H1 (cell line): ENCODE measurements at places on chromosomes 5 and 9.

GRCh38 chr9:71814815-71815214 is 46.5 kb upstream of the CEMIP2 start:
- no peak for DNase-seq

DNA sequence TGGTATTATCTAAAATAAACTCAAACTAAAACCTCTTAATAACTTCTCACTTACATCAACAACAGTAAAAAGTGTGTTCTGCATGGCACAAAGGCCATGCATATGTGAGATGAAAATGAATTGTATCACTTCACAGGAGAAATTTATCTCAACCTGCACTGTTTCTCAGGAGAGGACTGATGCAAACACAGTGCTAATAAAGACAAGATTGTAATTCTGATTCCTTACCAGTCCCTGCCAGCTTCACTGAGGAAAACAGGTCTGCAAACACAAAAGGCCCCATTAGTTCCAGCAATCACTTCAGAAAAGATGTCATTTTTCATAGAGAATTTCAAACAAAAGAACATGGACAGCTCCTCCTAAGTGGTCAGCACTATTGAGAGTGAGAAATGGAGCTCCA is 117.3 kb upstream of the PDE4D start:
- DNase-seq: no peak

DNA sequence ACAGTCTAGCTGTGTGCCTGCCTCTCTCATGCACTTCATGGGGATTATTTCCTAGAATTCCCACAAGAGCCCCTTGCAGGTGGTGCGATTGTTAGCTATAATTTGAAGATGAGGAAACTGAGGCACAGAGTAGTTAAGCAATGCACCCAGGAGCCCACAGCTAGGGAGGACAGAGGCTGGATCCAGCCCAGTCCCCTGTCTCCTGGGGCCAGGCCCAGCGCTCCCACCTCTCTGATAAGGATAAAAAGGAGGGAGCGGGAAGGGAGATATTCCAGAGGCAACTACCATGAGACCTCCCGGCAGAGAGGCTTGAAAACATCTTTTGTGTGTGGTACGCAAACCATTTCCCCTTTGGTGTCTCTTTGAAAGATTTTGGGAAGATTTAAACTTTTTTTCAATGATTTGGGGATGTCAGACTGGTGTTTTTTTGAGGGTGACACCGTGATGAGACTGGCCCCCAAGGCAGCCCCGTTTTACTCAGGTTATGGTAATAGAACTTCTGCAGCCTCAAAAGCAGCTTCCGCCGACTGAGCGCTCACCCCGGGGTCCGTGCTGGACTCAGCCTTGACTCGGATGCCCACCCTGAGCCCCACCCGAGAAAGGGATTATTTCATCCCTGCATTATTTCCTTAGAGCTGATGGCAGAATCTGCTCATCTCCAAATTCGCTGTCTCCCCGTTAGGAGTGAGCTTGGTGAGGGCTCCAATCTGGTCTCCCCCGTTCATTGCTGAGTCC is 144.7 kb upstream of the IER5L start:
- DNase-seq: no peak

DNA sequence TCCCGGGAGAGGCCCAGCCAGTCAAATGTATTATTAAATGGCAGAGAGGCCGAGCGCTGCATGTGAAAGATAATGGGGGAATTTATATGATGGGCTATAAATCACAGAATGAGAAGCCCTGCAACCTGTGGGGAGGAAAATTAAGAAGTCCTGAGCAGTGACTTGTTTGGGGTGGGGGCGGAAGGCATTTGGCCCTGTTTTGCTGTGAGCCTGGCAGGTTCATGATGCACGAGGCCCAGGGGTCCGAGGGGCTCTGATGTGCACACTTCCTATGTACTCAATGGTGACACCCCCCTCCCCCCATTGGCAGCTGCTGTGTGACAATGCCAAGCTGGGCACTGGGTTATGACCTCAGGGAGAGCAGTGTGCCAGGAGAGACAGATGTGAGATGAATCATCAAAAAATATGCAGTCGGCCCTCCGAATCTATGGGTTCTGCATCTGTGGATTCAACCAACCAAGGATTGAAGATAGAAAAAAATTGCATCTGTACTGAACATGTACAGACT is 13.7 kb upstream of the DAB2IP start:
- DNase-seq: no peak

GRCh38 chr5:9316733-9317132 is 229.1 kb downstream of the SEMA5A start:
- no peak for DNase-seq

- DNase-seq: no peak
Measured at GRCh38 chr5:1779021-1779680, 20.5 kb downstream of the MRPL36 start.

- DNase-seq: no peak
Measured at GRCh38 chr9:34615132-34615531, 3.2 kb upstream of the RPP25L start.

- DNase-seq: no peak
Measured at GRCh38 chr9:99779277-99779676, 42.4 kb upstream of the NR4A3 start.

DNA sequence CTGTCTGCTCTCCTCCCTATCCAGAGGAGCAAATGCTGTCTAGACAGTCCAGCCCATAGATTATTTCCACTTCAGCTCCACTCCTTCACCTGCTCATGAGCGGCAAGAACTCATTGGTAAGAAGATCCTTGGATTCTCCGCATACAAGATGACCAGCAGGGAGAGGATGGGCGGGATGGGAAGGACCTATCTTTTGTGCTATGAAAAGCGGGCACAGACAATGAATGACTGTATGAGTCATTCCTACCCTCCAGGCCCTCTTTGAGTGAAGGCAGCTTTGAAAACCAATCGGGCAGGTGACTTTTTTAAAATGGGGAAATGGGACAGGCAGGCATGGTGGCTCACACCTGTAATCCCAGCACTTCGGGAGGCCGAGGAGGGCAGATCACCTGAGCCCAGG is 49.4 kb downstream of the SMIM23 start:
- no peak for DNase-seq

DNA sequence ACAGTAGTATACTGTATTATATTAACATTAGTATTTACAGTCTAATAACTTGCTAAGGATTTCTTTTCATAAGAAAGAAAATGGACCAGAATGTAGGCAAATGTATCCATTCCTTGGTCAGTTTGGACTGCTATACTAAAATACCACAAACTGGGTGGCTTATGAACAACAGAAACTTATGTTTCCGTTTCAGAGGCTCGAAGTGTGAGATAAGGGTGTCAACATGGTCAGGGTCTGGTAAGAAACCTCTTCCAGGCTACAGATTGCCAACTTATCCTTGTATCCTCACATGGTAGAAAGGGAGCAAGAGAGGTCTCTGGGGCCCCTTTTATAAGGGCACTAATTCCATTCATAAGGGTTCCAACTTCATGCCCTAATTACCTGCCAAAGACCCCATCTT is 9.2 kb upstream of the ESM1 start:
- DNase-seq: no peak

GRCh38 chr5:50653946-50654345 is 12.5 kb upstream of the PARP8 start:
- no peak for DNase-seq

DNA sequence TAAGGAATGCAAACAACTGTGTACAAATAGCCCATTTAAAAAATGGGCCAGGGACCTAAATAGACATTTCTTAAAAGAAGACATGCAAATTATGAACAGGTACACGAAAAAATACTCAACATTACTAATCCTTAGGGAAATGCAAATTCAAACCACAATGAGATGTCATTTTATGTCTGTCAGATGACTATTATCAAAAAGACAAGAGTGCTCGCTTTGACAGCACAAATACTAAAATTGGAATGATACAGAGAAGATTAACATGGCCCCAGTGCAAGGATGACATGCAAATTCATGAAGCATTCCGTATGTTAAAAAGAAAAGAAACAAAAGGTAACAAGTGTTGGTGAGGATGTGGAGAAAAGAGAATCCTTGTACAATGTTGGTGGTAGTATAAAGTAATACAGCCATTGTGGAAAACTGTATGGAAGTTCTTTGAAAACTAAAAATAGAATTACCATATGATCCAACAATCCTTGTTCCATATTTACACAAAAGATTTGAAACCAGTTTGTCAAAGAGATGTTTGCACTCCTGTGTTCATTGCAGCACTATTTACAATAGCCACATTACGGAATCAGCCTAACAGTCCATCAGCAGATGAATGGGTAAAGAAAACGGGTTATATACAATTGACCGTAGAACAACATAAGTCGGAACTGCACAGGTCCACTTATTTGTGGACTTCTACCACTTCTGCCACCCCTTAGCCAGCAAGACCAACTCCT is 47.2 kb upstream of the PCAT7 start:
- no peak for DNase-seq

- DNase-seq: no peak
Measured at GRCh38 chr5:89303033-89303480, 420.1 kb upstream of the MEF2C start.

DNA sequence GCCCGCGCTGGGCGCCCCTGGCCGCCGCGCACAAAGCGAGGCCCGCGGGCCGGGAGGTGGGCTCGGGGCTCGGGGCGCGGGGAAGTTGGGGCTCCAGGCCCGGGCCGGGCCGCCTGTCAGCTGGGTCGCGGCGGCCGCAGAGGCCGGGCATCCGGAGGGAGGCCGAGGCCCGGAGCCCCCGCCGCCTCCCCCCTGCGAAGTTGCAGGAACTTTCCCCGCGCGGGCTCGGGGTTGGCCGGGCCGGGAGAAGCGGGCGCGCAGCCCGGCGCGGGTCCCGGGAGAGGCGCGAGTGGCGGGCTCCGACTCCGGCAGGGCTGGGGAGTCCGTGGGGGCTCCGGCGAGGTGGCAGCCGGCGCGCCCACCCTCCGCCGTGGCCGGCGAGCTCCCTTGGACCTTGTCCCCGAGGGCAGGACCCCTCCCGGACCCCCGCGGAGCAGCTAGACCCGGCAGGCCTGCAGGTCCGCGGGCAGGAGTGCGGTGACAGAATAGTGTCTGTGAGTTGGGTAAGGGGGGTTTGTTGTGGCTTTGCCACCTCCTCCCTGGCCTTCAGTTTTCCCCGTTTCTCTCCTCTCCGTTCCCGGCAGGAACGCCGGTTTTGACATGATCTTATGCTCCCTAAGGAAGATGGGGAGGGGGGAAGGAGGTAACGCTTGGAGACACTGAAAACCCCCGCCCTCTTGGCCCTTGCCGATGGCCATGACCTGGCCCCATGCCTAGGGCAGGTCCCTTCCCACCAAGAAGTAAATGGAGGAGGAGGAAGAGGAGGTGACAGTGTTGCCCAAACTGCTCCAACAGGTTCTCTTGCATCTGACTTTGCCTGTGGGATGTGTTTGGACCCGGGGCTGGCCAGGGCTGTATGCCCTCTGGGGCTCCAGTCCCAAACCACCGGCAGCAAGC is 942 bp downstream of the PHF2 start:
- no peak for DNase-seq

DNA sequence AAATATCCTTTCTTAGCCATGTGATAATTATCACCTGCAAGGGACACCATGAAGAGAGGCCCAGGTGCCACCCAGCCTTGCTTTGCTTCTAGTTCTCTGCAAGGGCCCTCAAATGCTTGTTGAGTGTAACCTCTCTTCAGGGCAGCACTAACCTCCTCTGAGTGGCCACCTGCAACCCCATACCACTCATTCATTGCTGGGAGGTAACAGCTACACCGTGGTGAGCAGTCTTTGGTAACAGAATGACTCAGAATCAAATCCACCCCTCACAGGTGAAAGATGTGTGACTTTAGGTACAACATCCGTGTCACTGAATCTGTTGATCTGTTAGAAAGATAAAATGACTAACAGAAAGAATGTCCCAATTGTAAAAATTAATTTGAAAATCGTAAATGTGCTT is 365.1 kb upstream of the TRPC7 start:
- no peak for DNase-seq

GRCh38 chr5:84673785-84674184 is 289.1 kb upstream of the EDIL3 start:
- no peak for DNase-seq

DNA sequence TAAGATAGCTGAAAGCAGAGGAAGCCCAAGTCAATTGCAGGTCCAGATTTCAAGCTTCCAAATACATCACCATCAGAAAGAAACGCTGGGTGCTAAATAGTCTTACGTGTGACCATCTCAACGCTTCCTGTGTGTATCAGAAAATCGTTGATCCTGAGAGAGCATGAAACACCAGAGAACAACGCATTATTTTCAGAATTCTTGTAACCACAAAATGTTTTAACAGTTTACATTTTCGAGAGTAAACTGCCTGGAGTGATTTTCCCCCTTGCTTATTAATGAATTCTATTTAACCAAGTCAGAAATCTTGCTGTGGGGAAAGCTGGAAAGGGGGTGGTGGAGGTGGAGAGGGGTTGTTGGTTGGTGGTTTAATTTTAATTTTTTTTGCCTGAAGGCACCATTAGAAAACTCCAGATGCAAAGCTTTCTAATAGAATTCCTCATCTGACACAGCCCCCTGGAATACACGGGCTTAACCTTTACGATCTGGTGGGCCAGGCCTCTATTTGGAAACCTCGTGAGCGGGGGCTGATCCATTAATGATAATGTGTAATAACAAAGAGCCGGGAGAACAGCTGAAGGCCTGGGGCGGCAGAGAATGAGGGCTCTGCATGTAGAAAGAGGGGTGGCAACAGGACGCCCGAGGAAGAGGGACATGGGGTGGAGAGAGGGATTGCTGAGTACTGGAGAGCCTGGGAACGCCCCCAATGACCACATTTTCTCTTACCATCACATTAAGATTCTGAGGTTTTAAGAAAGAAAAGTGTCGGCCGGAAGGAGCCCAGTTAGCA is 124.5 kb upstream of the NFIB start:
- DNase-seq: no peak

DNA sequence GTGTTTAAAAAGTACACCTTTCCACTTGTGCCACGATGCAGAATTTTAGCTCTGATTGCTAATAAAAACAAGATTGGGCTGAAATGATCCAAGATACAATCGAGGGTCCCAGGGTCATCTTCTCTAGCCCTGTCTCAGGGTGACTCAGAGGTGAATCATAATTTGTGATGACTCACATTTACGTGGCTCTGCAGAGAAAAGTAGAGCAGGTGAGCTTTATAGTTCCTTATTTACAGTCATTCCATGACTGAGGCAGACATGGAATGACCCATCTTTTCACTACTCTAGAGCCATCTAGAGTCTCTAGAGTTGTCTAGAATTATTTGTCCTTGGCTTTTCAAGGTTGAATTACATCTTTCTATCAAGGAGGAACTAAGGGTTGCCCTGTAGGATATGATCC is 155.2 kb downstream of the GAS1 start:
- no peak for DNase-seq

DNA sequence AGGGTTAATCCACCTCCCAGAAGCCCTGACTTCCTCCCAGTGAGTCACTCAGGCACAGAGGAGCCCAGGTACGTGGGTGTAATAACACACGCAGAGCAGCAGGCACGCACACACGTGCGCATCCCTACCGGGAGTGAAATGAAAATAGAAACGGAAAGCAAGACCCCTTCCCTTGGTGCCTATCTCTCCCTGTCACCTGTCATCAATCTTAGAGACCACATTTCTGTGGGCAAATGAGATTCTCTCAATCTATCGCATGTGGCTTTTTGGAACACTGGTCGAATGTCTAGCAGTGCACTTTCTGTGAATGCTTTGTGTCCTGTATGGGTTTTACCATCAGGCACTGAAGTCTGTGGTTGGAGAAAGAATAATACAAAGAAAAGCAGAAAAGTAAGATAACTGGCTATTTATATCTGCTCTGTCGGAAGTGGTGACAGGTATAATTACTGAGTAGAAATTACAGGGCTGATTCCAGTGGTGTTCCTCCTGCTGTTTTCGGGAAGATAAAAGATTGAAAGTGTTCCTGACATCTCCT is 137.7 kb upstream of the GRIA1 start:
- DNase-seq: no peak
